ENCODE measurements at places on chromosomes 6 and 20. TPM values are rescaled to one million over a fixed set of nuclear protein-coding genes. Genes with fewer than 3 reads are reported as not detected.

Gene SRSF12
- total RNA-seq: not detected

Gene TMEM74B
- total RNA-seq: 5.9 TPM

Gene ETV7
- 14.6 TPM for total RNA-seq

Gene FGD2
- 2.7 TPM for total RNA-seq

Gene GUCA1A
- not detected for total RNA-seq

Gene CTAGE9
- not detected for total RNA-seq

Gene UST
- total RNA-seq: 21.7 TPM

Gene TREML1
- total RNA-seq: not detected

Gene SUMO4
- total RNA-seq: 1.8 TPM

Gene DZANK1
- total RNA-seq: 6.1 TPM

Gene SFTA2
- not detected for total RNA-seq

Gene NKX2-4
- total RNA-seq: not detected
